ENCODE measurements at places on chromosomes 11 and 22.

GRCh38 chr11:96658436-96658835, 268.6 kb downstream of the JRKL start:
- DNase-seq: no peak

- DNase-seq: no peak
Measured at GRCh38 chr11:118998388-118998717, 415 bp downstream of the CENATAC start.

- no peak for DNase-seq
Measured at GRCh38 chr11:133732109-133732674, 113.1 kb downstream of the SPATA19 start.

DNA sequence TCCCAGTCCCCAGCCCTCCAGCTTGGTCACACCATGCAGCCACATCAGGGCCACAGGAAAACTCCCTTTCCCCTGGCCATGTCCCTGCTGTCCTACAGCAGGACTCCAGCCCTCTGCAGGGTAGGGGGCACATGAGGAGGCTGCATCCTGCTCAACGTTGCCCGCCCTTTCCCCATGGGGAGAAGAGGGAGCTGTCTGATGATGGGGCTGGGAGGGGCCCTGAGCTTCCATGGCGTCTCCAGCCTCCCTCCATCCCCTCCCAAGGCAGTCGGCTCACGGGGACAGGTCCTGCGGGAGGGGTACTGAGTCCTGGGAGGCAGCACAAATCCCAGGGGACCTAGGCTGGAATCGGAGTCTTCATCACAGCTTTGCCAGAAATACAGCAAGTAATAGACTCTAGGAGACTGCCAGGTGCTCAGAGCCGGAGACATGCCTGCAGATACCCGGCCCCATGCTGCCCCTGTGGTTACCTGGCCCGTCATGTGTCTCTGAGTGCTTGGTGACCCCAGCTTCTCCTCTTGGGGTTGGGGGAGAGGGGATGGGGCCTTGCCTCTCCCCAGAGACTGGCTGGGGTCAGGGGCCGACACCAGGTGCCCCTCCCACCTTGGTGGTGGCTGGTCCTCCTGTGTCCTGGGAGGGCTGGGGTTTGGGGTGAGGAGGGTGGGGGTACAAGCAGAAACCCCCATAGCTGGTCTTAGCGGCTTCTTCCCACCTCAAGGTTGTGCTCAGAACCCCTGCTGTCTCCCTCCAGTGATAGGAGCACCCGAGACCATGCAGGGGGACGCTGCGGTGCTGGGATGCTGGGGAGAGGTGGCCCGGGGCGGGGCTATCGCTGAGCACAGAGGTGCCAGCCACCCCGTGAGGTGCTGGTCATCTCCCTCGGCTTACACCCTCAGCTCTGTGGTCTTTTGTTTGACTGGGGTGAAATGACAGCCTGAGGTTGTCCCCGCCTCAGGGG, 2.3 kb downstream of the MRGPRE start:
- no peak for DNase-seq

DNA sequence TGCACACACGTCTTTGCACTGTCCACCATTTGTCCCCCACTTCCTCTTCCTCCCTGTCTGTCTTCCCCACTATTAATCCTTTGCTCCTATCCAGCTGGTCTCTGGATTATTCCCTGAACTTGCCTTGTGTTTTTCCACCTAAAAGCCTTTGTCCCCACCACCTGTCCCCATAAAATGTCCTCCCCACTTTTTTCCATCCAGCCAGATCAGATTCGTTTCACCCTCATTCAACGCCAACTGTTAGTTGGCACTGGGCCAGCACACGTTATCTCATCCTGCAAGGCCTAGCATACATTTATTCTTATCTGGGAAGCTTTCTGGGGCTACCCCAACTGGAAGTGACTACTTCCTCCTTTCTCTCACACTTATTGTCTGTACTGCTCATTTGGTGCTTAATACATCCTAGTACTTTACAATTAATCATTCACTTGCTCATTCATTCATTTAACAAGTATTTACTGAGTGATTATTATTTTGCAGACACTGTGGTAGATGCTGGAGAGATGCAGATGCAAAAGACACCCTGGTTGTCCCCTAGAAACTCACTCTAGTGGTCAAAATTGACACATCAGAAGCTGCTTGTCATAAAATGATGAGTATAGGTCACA, 96.2 kb downstream of the RASSF10 start:
- no peak for DNase-seq

DNA sequence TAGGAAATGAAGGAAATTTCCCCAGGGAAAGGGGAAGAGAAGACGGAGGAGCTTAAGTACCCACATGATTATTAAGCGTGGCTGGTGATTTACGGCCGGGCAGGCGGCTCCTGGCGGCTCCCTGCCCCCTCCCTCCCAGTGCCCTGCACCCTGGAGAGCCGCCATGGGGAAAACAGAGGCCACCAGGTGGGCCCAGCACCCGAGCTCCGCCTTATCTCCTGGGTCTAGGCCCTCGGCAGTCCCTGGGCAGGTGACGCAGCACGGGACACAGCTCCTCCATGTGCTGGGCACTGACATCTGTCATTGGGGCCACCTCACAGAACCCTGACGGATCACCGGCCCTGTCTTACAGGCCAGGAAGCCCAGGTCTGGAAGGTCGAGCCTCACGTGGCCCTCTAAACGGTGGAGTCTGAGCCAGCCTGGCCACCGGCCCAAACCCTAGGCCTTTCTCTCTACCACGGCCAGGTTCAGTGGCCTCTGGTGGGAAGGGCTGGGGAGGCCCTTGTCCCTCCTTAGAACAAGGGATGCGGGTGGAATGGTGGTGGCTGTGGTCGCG, 60.2 kb upstream of the PPARA start:
- no peak for DNase-seq

- no peak for DNase-seq
Measured at GRCh38 chr11:117068303-117068860, 29.8 kb downstream of the SIK3 start.

Data from GM12891 (cell line).